ENCODE measurements at places on chromosomes 3 and 15. TPM values are rescaled to one million over a fixed set of nuclear protein-coding genes. Genes with fewer than 3 reads are reported as not detected.

GRCh38 chr15:74845581-74845980 lies 2.6 kb upstream of the ULK3 start:
- no peak for DNase-seq

DNA sequence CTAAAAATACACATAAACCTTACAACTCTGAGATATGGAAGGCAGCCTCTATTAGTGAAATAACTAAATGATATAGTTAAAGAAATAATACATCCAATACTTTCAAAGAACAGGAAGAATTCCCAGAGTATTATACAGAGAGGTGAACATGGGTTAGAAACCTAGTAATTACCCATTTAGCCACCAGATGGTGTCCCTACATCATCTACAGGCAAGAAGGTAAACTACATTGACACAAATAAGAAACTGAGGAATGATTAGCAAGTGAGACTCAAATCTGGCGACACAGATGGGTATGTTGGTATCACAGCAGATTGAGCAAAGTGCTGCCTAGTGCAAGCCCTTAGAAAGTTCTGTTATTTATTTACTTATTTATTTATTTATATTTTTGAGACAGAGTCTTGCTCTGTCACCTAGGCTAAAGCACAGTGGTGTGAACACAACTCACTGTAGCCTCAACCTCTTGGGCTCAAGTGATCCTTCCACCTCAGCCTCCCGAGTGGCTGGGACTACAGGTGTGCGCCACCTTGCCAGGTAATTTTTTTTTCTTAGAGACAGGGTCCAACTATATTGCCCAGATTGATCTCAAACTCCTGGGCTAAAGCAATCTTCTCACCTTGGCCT lies 28.2 kb downstream of the NEK4 start:
- peak; percentile 54 for DNase-seq

DNA sequence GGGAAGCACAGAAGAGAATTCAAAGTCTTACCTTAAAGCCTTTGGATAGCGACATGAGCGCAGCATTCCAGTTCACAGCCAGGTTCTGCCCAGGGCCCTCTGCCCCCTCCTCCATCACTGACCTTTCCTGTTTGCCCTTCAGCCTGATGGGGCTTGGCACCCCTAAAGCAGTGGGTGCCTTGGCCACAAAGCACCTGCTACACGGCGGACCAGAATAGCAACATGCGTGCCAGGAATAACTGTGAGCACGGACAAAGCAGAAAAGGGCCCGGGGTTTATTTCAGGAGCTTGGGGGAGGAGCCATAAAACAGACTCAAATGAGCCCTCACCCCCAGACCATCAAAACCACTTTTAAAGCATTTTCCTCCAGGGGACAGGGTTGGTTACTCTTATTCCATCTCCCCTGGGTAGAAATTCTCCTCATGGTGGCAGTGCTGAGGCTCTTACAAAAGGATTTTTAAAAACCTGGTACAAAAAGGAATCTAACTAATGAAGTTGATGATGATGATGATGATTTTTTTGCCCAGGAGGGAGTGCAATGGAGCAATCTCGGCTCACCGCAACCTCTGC lies 135.4 kb downstream of the KLF13 start:
- DNase-seq: no peak

GRCh38 chr15:53710906-53711305 lies 48.6 kb downstream of the WDR72 start:
- no peak for DNase-seq

DNA sequence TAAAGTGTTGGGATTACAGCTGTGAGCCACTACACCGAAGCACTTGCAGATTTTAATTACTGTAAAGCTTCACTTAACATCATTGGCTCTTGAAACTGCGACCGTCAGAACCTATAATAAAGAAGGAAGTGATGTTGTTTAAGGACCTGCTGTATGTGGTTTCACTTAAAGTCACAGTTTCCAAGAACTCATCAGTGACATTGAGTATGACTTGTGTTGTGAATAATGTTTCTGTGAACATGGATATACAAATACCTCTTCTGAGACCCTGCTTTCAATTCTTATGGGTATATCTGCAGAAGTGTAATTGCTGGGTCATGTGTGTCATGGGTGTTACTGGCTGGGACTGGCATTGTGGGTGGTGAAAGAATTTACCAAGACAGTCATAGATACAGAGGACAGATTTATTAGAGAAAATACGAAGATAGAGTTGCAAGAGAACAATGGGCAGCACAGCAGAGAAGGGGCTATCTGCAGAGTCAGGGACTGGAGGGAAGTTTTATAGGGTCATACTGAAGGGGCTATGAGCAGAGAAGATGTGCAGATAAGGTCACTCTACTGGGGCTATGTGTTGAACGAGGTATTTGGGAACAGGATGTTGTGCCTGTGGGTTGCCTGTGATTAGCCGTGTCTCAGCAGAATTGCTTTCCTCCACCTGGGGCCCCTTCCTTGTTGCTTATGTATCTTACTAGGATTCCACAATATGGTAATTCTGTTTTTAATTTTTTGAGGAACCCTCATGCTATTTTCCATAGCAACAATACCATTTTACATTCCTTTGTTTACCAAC lies 4.5 kb downstream of the NDUFB5 start:
- no peak for DNase-seq

DNA sequence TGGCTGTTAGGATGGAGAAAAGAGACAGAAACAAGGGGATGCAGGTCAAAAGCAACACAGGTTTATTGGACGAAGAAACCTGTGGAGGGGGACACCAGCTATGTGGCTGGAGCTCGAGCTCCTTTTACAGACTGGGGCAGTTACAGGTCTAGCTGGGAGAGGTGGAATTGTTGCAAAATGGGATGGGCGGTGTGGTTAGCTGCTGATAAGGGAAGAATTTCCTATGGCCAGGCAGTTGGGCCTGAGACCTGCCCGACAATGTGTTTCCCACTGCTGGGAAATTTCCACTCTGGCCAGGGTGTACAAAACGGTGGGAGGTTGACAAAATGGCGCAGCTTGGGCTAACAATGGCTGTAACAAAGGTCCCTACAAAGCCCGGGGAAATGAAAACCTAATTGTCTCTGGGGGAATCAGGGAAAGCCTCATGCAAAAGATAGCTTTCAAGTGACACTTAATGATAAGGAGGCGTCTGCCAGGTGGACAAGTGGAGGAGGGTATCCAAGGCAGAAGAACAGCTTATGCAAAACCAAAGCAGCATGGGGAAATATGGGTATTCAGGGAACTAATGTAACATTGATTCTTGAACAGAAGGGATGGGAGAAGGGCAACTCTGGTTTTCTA lies 137.4 kb upstream of the SGO1 start:
- peak; percentile 45 for DNase-seq

DNA sequence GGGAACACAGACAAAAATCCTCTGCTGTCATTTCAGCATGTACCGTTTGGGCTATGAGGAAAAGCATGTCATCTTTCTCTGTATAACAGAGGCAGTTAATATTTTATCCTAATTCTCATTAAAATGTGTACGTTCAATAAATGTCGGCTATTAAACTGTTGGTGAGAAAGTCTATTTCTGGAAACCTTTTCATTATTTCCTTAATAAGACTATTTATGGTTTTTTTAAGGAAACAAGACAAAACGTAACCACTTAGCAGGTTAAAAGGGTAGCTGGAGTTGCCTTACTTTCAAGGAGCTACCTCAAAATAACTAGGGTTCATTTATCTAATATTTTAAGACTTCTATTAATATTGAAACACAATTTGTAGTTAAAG lies 1.8 kb upstream of the STT3B start:
- no peak for DNase-seq

- DNase-seq: no peak
These were observed 868.6 kb downstream of the TBL1XR1 start for GRCh38 chr3:176328666-176329065.

GRCh38 chr3:128875556-128876120 lies 3.8 kb upstream of the ACAD9 start:
- peak; percentile 8 for DNase-seq

GRCh38 chr3:1666865-1667264 lies 431.8 kb upstream of the CNTN4 start:
- no peak for DNase-seq

DNA sequence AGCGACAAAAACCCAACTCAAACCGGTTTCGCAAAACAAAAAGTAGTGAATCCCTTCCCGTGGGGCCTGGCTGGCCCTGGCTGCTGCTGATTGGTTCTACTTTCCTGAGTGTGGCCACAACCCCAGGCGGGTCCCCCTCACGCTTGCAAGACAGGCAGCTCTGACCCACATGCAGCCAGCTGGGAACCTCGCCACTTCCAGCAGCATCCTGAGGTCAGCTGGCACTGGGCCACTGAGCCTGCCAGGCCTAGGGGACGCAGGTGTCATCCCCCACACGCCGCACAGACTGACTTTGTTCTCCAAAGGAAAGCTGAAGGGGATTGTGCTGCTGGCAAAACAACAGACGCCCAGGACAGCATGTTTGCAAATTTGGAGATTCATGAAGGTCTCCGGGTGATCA lies 111.1 kb downstream of the TPRA1 start:
- no peak for DNase-seq

DNA sequence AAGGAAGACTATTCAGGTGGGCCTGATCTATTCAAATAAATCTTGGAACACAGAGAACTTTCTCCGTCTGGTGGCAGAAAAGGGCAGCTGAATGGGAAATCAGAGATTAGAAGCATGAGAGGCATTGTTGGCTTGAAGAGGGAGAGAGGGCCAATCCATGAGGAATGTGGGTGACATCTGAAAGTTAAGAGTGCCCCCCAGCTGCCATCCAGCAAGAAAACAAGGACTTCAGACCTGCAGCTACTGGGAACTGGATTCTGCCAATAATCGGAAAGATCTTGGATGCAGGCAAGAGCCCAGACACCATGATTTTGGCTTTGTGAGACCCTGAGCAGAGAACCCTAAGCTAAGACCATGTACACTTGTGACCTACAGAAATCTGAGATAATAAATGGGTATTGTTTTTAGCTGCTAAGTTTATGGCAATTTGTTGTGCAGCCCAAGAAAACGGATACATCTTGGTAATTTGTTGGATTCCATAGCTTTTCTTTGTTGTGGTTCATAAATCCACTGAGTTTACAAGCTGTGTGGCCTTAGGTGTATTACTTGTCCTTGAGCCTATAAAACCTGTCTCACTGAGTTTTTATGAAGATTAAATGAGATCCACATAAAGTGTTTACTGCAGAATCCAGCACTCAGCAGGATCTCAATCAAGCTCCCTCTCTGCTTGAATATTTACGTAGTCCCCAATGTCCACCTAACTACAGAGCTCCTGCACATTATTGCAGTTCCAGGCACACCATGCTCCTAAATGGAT lies 82.1 kb upstream of the PRTG start:
- no peak for DNase-seq

- no peak for DNase-seq
These were observed 43.7 kb upstream of the ROPN1 start for GRCh38 chr3:124035463-124036121.

GRCh38 chr3:183822631-183823030 lies 2.7 kb downstream of the MAP6D1 start:
- DNase-seq: no peak

GRCh38 chr15:92643849-92644815 lies 11.4 kb downstream of the FAM174B start:
- DNase-seq: no peak

DNA sequence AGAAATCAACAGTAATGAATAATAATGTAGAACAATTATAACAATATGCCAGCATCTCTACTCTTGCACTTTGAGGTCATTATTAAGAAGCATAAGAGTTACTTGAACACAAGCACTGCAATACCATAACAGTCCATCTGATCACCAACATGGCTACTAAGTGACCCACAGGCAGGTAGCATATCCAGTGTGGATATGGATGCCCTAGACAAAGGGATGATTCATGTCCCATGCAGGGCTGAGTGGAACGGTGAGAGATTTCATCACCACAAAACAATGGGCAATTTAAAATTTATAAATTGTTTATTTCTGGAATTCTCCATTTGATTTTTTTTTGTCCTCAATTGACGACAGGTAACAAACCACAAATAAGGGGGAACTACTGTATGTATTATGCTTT lies 107.7 kb upstream of the TSC22D2 start:
- DNase-seq: peak; percentile 40

GRCh38 chr15:78938658-78939488 lies 6.0 kb downstream of the CTSH start:
- no peak for DNase-seq

- peak; percentile 21 for DNase-seq
These were observed 909.6 kb downstream of the ROBO1 start for GRCh38 chr3:78858174-78858573.

DNA sequence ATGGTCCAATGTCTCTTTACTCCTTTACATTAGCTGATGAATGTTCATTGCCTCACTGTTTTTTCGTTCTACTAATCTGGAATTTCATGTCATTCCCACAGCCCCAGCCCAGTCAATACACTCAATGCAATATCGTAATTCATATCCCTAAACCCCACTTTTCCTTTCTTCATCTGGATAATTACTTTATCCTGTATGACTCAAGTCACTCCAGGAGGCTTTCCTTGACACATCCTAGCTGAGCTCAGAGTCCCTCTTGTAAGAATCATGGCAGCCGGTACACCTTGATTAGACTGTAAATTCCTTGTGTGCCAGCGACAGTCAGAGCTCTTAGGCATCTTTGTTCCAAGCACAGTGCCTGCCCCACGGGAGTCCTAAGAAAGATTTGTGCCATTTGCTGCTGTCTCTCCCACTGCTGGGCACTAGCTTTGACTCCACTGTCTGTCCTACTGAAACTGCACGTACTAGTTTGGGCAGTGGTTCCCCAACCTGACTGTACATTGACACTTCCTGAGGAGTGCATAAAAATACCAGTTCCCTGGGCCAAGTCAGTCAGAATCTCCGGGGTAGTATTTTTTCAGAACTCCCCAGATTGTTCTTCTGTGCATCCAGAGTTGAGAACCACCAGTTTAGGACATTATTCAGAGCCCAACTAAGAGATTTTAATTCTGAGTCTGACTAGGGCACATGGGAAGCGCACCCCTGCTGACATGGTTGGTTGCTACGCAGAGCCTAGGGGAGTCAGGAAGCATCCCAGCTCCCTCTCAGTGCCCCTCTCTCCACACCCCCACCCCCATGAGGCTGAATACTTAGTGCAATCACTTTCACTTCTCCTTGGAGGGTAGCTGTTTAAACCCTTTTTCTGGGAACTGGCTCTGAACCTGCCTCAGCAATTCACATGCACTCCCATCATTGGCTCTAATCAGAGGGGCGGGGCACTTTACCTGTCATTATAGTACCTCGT lies 19.5 kb upstream of the C3orf70 start:
- no peak for DNase-seq

- peak; percentile 83 for DNase-seq
These were observed 546 bp downstream of the EIF4A2 start for GRCh38 chr3:186783731-186784515.

- no peak for DNase-seq
These were observed 39.2 kb downstream of the RAB27A start for GRCh38 chr15:55250392-55250791.

Gene SAMD7
- polyA plus RNA-seq: not detected

Gene ERC2
- polyA plus RNA-seq: 0.25 TPM

Gene SLC22A14
- polyA plus RNA-seq: 0.05 TPM

Gene TERC
- polyA plus RNA-seq: 0.39 TPM

Gene ZDHHC23
- polyA plus RNA-seq: 1.4 TPM

Gene SMCO1
- polyA plus RNA-seq: not detected

Gene C3orf38
- polyA plus RNA-seq: 20.5 TPM

Gene PLOD2
- 91.8 TPM for polyA plus RNA-seq

Measured in fibroblast of lung (primary cell).